ENCODE measurements at places on chromosomes 3 and 15. TPM values are rescaled to one million over a fixed set of nuclear protein-coding genes. Genes with fewer than 3 reads are reported as not detected.
A peak's percentile ranks its signal among the peaks of the same experiment; 100 is the strongest.

GRCh38 chr3:139353920-139354556 lies 10.2 kb downstream of the MRPS22 start:
- no peak for DNase-seq

GRCh38 chr15:92683511-92683834 lies 27.9 kb upstream of the FAM174B start:
- DNase-seq, result no peak

- peak; percentile 83 for DNase-seq
Measured at GRCh38 chr3:129893581-129894070, at the start of gene TMCC1. TMCC1 (minus strand) TSS chr3:129893711.

- no peak for DNase-seq
Measured at GRCh38 chr3:177553579-177553978, 356.3 kb upstream of the TBL1XR1 start.

NR1I2 gene
- total RNA-seq, result not detected

CACNA2D3 gene
- not detected for total RNA-seq

CHRD gene
- total RNA-seq, result not detected

- DNase-seq, result no peak
Measured at GRCh38 chr15:95930659-95931375, 399.7 kb upstream of the NR2F2 start.

- no peak for DNase-seq
Measured at GRCh38 chr15:80473286-80474223, 69.4 kb downstream of the ARNT2 start.

RTF1 gene
- 41.0 TPM for total RNA-seq

DNAH12 gene
- total RNA-seq, result not detected

DNA sequence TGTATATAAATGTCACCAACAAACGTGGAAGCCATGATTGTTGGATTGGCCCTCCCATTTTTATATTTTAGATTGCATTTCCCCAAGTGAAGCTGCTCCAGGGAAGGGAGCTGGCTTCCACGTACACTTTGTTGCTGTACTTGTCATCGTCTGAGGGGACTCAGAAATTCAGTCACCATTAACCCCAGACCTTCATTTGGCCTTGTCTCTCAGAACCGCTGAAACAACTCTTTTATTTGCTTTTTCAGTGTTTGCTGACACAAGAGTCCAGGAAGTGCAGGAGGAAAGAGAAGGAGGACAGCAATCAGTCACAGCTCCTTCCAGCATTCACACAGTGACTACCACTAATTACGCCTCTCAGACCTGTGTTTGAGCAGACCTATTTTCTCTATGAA lies 276.5 kb downstream of the TBL1XR1 start:
- no peak for DNase-seq

- peak; percentile 92 for DNase-seq
Measured at GRCh38 chr3:48663489-48664312, 1.0 kb upstream of the CELSR3 start.

- DNase-seq, result no peak
Measured at GRCh38 chr3:24541935-24542334, 47.3 kb upstream of the THRB start.

Data from activated T-helper 1 cell treated with anti-CD3 and anti-CD28 coated beads, Interleukin-12 subunit alpha, Interleukin-12 subunit beta, Interleukin-2, Interleukin-4 antibody, amounts not matched to agents 30 ng/mL and 10 ng/mL and 1 ng/mL, durations not matched to agents 14 hours and 24 hours and 36 hours (primary cell).